Cortex of kidney (tissue), 1 donor: ENCODE measurements at places on chromosomes 2 and 18.

DNA sequence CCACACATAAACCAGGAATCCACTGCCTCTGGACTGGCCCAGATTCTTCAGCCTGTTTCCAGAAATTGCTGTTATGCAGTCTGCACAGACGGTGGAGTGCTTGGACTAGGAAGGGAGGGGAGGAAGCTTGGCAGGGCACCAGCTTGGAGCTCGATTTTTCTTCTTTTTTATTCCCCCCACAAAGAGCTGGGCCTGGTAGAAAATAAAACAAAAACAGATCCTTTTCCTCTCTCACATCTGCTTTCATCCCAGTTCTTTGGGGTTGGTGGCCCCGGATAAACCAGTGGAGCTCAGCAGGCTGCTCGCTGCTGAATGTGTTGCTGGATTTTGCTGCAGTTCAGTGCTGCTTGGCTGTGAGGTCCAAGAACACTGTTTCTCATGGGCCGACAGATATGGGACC lies 16.0 kb downstream of the LRRTM1 start:
- no peak for DNase-seq

DNA sequence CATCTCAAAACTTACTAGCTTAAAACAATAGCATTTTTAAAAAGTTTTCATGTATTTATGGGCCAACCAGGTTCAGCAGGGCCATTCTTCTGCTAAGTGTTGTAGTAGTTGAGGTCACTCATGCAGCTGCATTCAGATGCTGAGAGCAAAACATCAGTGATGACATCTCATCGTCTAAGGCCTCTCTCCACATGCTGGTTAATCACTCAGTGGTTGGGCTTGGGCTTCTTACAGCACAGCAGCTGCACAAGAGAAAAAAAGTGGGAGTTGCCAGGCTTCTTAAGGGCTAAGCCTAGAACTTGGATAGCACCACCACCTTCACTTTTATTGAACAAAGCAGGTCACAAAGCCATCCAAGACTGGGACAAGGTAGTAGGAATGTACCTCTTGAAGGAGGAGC lies 190.3 kb downstream of the IRS1 start:
- no peak for DNase-seq

DNA sequence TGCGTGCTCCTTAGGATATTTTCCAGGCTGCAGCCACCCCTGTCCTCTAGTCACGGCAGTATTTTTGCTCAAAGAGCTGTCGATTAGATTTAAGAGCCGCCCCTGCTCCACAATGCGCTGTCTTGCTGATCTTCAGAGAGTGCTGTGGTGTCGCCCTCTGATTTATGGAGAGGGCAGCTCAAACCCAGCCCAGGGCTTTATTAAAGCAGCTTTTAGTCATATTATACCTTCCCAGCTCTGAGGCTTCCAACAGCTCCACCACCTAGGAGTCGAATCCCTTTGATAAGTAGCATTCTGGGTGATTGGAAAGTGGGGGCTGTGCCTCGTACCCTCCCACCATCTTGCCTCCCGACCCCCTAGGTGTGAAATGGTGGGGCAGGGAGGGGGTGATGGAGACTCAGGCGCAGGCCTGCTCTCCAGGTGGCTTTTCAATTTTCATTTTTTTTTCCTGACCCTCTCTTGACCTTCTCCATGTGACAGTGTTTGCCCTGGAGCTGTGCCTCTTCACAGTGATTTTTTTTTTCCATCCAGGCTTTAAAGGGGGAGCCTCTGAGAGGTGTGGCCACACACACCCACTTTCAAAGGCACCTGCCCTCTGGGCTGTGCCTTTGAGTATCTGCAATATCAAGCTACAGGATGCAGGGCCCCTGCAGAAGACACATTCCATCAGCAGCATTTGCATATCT lies 53.1 kb upstream of the NRP2 start:
- DNase-seq = no peak

DNA sequence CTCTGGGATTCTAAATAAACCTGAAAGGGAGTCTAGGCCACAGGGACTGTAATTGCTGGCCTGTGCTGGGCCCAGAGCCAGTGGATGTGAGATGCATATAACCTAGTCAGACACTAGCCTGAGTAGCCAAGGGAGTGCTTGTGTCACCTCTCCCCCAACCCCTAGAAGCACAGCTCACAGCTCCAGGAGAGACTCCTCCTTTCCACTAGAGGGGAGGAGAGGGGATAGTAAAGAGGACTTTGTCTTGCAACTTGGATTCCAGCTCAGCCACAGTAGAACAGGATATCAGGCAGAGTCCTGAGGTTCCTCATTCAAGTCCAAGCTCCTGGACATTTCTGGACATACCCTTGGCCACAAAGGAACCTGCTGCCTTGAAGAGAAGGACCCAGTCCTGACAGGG lies 18.4 kb upstream of the EVA1A start:
- no peak for DNase-seq

GRCh38 chr2:47026748-47027534 lies 111.3 kb upstream of the MCFD2 start:
- no peak for DNase-seq
